ENCODE measurements at places on chromosomes 13 and 19. TPM values are rescaled to one million over a fixed set of nuclear protein-coding genes. Genes with fewer than 3 reads are reported as not detected.

- DNase-seq: no peak
Observed at GRCh38 chr13:74191410-74191809, 57.2 kb upstream of the KLF12 start.

The MBD3L4 gene
- total RNA-seq: not detected

The ZIC2 gene
- not detected for total RNA-seq

The LSM7 gene
- 37.3 TPM for total RNA-seq

GRCh38 chr19:28168557-28168956 is 1044.4 kb downstream of the UQCRFS1 start:
- DNase-seq: no peak

- no peak for DNase-seq
Observed at GRCh38 chr19:10228393-10228792, 2.7 kb downstream of the S1PR2 start.

GRCh38 chr19:42942187-42942789 is 5.3 kb upstream of the PSG7 start:
- DNase-seq: no peak

DNA sequence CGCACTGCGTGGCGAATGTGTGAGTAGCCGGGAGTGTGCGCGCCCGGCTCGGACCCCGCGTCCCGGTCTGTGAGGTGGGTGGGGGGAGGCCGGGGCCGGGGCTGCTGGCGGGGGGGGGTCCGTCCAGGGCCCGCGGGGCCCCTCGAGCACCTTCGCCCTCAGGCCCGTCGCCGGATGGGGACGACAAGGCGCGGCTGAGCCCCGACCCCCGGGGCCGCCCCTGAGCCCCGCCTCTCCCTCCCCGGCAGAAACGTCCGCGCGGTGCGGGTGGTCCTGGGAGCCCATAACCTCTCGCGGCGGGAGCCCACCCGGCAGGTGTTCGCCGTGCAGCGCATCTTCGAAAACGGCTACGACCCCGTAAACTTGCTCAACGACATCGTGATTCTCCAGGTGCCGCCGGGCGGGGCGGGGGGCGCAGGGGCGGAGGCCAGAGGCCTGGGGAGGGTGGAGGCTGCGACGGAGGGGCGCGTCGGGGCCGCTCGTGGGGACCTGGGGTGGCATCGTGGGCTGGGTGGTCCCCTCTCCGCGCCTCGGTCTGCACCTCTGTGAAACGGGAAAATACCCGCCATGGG is 997 bp downstream of the ELANE start:
- no peak for DNase-seq

Data from Right ventricle myocardium superior (tissue), 1 donor.